GM12878 (cell line): ENCODE measurements at places on chromosomes 4 and X. TPM values are rescaled to one million over a fixed set of nuclear protein-coding genes. Genes with fewer than 3 reads are reported as not detected.

ATP2B3 gene
- not detected in 2 replicates for total RNA-seq

S100P gene
- total RNA-seq, result 0.37 and 0.90 TPM in 2 replicates

CFAP97 gene
- 49.1 and 50.4 TPM in 2 replicates for total RNA-seq

GPM6B gene
- 0.21 TPM in 1 of 2 replicates, not detected in the other for total RNA-seq

SMAD1 gene
- 13.5 and 13.8 TPM in 2 replicates for total RNA-seq

MAOA gene
- 0.37 and 0.51 TPM in 2 replicates for total RNA-seq

NAP1L2 gene
- total RNA-seq, result 3.6 and 3.9 TPM in 2 replicates

LONRF3 gene
- 0.10 and 0.16 TPM in 2 replicates for total RNA-seq

NDUFC1 gene
- total RNA-seq, result 36.7 and 40.1 TPM in 2 replicates

TRMT10A gene
- 5.4 and 6.7 TPM in 2 replicates for total RNA-seq

APOOL gene
- total RNA-seq, result 13.6 and 14.7 TPM in 2 replicates

CT45A3 gene
- not detected in 2 replicates for total RNA-seq

TMLHE gene
- 11.9 and 12.5 TPM in 2 replicates for total RNA-seq

ZNF674 gene
- total RNA-seq, result 2.7 and 3.3 TPM in 2 replicates

RBM46 gene
- total RNA-seq, result not detected in 2 replicates

FABP2 gene
- not detected in 2 replicates for total RNA-seq

CCDC149 gene
- total RNA-seq, result not detected in 2 replicates

SSX3 gene
- not detected in 2 replicates for total RNA-seq

SLC9A7 gene
- total RNA-seq, result 52.6 and 57.2 TPM in 2 replicates

SLC2A9 gene
- 0.43 and 1.2 TPM in 2 replicates for total RNA-seq

UBL4A gene
- total RNA-seq, result 34.3 and 38.0 TPM in 2 replicates

CLCN4 gene
- total RNA-seq, result 6.9 and 8.0 TPM in 2 replicates

FDCSP gene
- not detected in 2 replicates for total RNA-seq

CD99 gene
- total RNA-seq, result 174 and 181 TPM in 2 replicates

FAM114A1 gene
- 5.0 and 5.4 TPM in 2 replicates for total RNA-seq

STK32B gene
- total RNA-seq, result not detected in 2 replicates

PHEX gene
- 0.56 TPM in 2 replicates for total RNA-seq

DNAAF6 gene
- total RNA-seq, result not detected in 2 replicates

PDLIM3 gene
- total RNA-seq, result not detected in 2 replicates

RAB9B gene
- 0.08 and 0.21 TPM in 2 replicates for total RNA-seq

NPY1R gene
- total RNA-seq, result not detected in 2 replicates

CTAG2 gene
- not detected in 2 replicates for total RNA-seq

TTC29 gene
- not detected in 2 replicates for total RNA-seq

IL2 gene
- total RNA-seq, result 0.66 and 1.2 TPM in 2 replicates

G3BP2 gene
- total RNA-seq, result 160 and 167 TPM in 2 replicates

NRK gene
- total RNA-seq, result 0.08 and 0.15 TPM in 2 replicates

GPR119 gene
- total RNA-seq, result not detected in 2 replicates

CXCL9 gene
- total RNA-seq, result 0.19 and 0.21 TPM in 2 replicates

PGAM4 gene
- total RNA-seq, result 0.44 TPM in 1 of 2 replicates, not detected in the other

ZFX gene
- 36.7 and 40.9 TPM in 2 replicates for total RNA-seq

TRIM60 gene
- not detected in 2 replicates for total RNA-seq

GPC3 gene
- total RNA-seq, result 0.58 and 0.82 TPM in 2 replicates

ANXA3 gene
- 1.1 and 1.2 TPM in 2 replicates for total RNA-seq

IDS gene
- 51.3 and 52.2 TPM in 2 replicates for total RNA-seq

XPNPEP2 gene
- 0.21 and 0.27 TPM in 2 replicates for total RNA-seq

NMU gene
- total RNA-seq, result 0.40 TPM in 1 of 2 replicates, not detected in the other

SUPT20HL2 gene
- not detected in 2 replicates for total RNA-seq

TAB3 gene
- total RNA-seq, result 8.8 and 10.7 TPM in 2 replicates
